Sigmoid colon (tissue), 7 donors: ENCODE measurements at places on chromosomes 1 and 21. TPM values are rescaled to one million over a fixed set of nuclear protein-coding genes. Genes with fewer than 3 reads are reported as not detected.
A peak's percentile ranks its signal among the peaks of the same experiment; 100 is the strongest.

- no peak for DNase-seq
- no peaks in the 10 kb centered on the region for H3K4me1 ChIP-seq
- no peak overlapping the region for H3K27ac ChIP-seq
- H3K4me3 ChIP-seq: no peak overlapping the region
Measured at GRCh38 chr1:178649582-178650350, 75.3 kb upstream of the RALGPS2 start.

GRCh38 chr1:211601159-211601558, 22.2 kb upstream of the SLC30A1 start:
- no peak overlapping the region for H3K27ac ChIP-seq
- no peak overlapping the region for H3K4me3 ChIP-seq
- no peaks in the 10 kb centered on the region for H3K4me1 ChIP-seq

DNA sequence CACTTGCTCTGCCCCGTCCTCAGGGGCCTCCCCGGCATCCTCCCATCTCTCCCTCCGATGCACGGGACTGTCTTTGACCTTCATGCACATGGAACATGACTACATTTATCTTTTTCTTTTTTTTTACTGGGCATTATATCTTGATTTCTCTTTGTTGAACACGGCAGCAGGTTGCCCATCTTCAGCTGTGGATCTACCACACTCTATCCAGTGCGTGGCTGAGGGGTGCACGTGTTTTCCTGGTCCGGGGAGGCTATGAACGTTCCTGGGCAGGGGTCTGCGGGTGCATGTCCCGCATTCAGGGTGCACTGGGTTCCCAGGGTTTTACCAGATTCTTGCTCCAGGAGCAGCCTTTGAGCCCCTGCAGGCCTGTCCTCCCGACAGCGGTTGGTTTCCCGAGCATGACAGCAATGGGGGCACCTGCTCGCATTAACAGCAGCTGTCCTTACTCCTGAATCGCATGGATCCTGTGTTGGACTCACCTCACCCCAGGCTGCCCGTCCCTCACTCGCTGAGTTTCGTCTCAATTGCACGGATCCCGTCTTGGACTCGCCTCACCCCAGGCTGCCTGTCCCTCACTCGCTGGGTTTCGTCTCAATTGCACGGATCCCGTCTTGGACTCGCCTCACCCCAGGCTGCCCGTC, 7.4 kb downstream of the POFUT2 start:
- no peak for DNase-seq
- peaks cover 63% of the 10 kb centered on the region for H3K36me3 ChIP-seq
- H3K4me1 ChIP-seq: no peaks in the 10 kb centered on the region
- H3K4me3 ChIP-seq: no peak overlapping the region

DNA sequence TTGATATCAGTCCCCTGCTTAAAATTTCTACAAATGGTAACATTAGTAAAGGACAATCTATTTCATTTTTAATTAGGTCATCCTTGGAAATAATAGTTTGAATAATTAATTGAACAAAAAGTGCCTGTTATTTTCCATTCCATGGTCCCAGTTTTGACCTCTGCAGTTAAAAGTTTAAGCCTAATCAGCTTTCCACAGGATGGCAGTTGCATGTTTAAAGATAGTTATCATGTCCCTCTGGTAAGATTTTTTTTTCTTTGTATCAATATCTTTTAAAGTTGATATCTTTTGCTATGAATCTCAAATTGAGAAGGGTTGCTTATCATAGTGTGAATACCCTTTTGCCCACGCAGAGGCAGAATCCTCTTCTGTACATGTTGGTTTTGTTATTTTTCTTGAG, 90.4 kb downstream of the HS2ST1 start:
- H3K4me3 ChIP-seq: no peak overlapping the region
- no peaks in the 10 kb centered on the region for H3K36me3 ChIP-seq
- DNase-seq: no peak
- H3K27ac ChIP-seq: no peak overlapping the region
- no peaks in the 10 kb centered on the region for H3K27me3 ChIP-seq

- no peaks in the 10 kb centered on the region for H3K27me3 ChIP-seq
- H3K4me3 ChIP-seq: no peak overlapping the region
- no peaks in the 10 kb centered on the region for H3K36me3 ChIP-seq
- no peak for DNase-seq
- no peaks in the 10 kb centered on the region for H3K4me1 ChIP-seq
Measured at GRCh38 chr1:5147806-5148205, 493.4 kb downstream of the AJAP1 start.

GRCh38 chr1:21910558-21911204, 26.4 kb downstream of the HSPG2 start:
- no peaks in the 10 kb centered on the region for H3K36me3 ChIP-seq
- no peaks in the 10 kb centered on the region for H3K27me3 ChIP-seq
- no peak overlapping the region for H3K4me3 ChIP-seq
- no peak for DNase-seq

- no peak overlapping the region for H3K4me3 ChIP-seq
- no peaks in the 10 kb centered on the region for H3K36me3 ChIP-seq
- peak; percentile 57 for DNase-seq
- no peaks in the 10 kb centered on the region for H3K27me3 ChIP-seq
Measured at GRCh38 chr1:40965531-40965930, 14.0 kb upstream of the CTPS1 start.

- H3K4me3 ChIP-seq: peak overlapping the region; percentile 73
- DNase-seq: peak; percentile 94
- H3K27me3 ChIP-seq: no peaks in the 10 kb centered on the region
- H3K4me1 ChIP-seq: peaks cover 20% of the 10 kb centered on the region
Measured at GRCh38 chr1:167714098-167714438, 7.7 kb upstream of the MPZL1 start.

DNA sequence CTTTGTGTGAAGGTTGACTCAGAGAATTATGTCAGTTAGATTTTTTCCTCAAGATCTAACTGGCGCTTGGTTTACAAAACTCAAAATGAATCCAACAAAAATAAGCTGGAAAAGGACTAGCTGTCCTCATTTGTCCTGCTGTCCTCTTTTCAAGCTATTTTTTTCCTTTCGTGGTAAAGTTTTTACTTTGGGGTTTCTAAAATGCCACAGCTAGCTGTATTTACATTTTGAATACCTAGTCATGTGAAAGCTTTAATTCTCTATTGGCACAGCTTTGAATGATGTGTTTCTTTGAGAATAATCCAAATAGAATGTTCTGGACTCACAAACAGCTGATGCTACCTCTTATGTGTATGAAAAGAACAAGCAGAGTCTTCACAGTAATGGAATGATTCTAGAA, 673.6 kb upstream of the NR5A2 start:
- no peaks in the 10 kb centered on the region for H3K36me3 ChIP-seq
- no peaks in the 10 kb centered on the region for H3K27me3 ChIP-seq
- no peak for DNase-seq
- H3K4me1 ChIP-seq: no peaks in the 10 kb centered on the region
- H3K27ac ChIP-seq: peak overlapping the region; percentile 64
- no peak overlapping the region for H3K4me3 ChIP-seq

- no peaks in the 10 kb centered on the region for H3K27me3 ChIP-seq
- H3K4me3 ChIP-seq: no peak overlapping the region
- no peaks in the 10 kb centered on the region for H3K4me1 ChIP-seq
- DNase-seq: no peak
- H3K36me3 ChIP-seq: no peaks in the 10 kb centered on the region
Measured at GRCh38 chr1:25055961-25056360, 125.9 kb upstream of the RUNX3 start.

- DNase-seq: no peak
- H3K36me3 ChIP-seq: no peaks in the 10 kb centered on the region
- H3K27me3 ChIP-seq: no peaks in the 10 kb centered on the region
- H3K4me3 ChIP-seq: no peak overlapping the region
- peak overlapping the region; percentile 44 for H3K27ac ChIP-seq
Measured at GRCh38 chr1:10714337-10715114, 81.9 kb downstream of the CASZ1 start.

GRCh38 chr1:29703596-29704370, 467.5 kb downstream of the PTPRU start:
- H3K27me3 ChIP-seq: no peaks in the 10 kb centered on the region
- H3K4me3 ChIP-seq: no peak overlapping the region
- H3K27ac ChIP-seq: no peak overlapping the region
- no peaks in the 10 kb centered on the region for H3K4me1 ChIP-seq
- H3K36me3 ChIP-seq: no peaks in the 10 kb centered on the region

- DNase-seq: peak; percentile 66
- H3K4me1 ChIP-seq: peaks cover 51% of the 10 kb centered on the region
- H3K27ac ChIP-seq: peak overlapping the region; percentile 95
- H3K27me3 ChIP-seq: no peaks in the 10 kb centered on the region
- no peaks in the 10 kb centered on the region for H3K36me3 ChIP-seq
- peak overlapping the region; percentile 76 for H3K4me3 ChIP-seq
Measured at GRCh38 chr1:37858931-37859506, 373 bp downstream of the MTF1 start.

- no peak overlapping the region for H3K27ac ChIP-seq
- H3K27me3 ChIP-seq: no peaks in the 10 kb centered on the region
- H3K36me3 ChIP-seq: no peaks in the 10 kb centered on the region
- DNase-seq: no peak
- no peaks in the 10 kb centered on the region for H3K4me1 ChIP-seq
Measured at GRCh38 chr1:41731516-41732030, 187.1 kb downstream of the HIVEP3 start.

- DNase-seq: no peak
- H3K4me3 ChIP-seq: no peak overlapping the region
- H3K27ac ChIP-seq: no peak overlapping the region
Measured at GRCh38 chr1:55087439-55087838, 48.1 kb downstream of the PCSK9 start.

GRCh38 chr1:229229721-229230139, 41.2 kb upstream of the RAB4A start:
- DNase-seq: peak; percentile 93
- H3K4me3 ChIP-seq: no peak overlapping the region
- no peaks in the 10 kb centered on the region for H3K27me3 ChIP-seq
- no peaks in the 10 kb centered on the region for H3K36me3 ChIP-seq
- peaks cover 24% of the 10 kb centered on the region for H3K4me1 ChIP-seq

GRCh38 chr1:214354440-214355148, 73.6 kb downstream of the SMYD2 start:
- peaks cover 30% of the 10 kb centered on the region for H3K36me3 ChIP-seq
- no peaks in the 10 kb centered on the region for H3K27me3 ChIP-seq
- no peak overlapping the region for H3K4me3 ChIP-seq
- peaks cover 2% of the 10 kb centered on the region for H3K4me1 ChIP-seq
- no peak overlapping the region for H3K27ac ChIP-seq

DNA sequence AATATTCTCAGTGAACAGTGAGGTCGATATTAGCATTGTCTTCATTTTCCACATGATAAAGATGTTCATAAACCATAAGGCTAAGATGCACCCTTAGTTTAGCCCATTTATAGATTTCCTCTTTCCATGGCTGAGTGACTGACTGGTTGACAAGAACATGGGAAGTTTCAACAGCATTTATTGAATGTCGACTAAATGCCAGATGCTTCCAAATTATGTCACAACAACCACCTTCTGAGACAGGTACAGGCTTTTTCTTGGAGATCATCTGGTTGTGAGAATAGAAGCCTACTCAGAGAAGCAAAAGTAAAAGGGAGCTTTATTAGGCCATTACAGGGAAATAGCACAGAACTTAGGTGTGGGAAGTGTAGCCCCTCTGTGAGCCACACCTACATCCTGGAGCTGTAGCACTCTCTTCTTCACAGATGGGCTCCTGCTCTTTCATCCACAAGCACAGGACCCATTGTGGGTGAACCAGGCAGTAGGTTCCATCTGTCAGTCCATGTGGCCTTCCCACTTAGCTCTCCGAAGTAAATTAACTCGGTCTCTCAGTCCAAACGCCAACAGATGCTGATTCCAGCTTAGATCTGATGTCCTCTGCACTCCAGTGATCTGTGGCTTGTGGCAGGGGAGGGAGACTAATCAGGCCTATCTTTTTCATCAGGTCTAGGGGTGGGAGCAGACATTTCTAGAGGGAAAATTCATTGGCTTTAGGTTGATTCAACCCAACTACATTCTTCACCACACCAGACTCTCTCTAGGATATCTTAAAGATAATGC, 14.3 kb downstream of the ATP2B4 start:
- peak overlapping the region; percentile 95 for H3K27ac ChIP-seq
- DNase-seq: peak; percentile 33
- H3K27me3 ChIP-seq: no peaks in the 10 kb centered on the region
- H3K36me3 ChIP-seq: no peaks in the 10 kb centered on the region
- no peak overlapping the region for H3K4me3 ChIP-seq

- H3K4me1 ChIP-seq: peaks cover 57% of the 10 kb centered on the region
- peaks cover 15% of the 10 kb centered on the region for H3K36me3 ChIP-seq
- peak overlapping the region; percentile 90 for H3K4me3 ChIP-seq
- H3K27ac ChIP-seq: peak overlapping the region; percentile 98
Measured at GRCh38 chr1:11806307-11806936, 431 bp downstream of the CLCN6 start.

GRCh38 chr21:34337741-34338140, 26.1 kb upstream of the KCNE2 start:
- no peak for DNase-seq
- H3K4me1 ChIP-seq: peaks cover 48% of the 10 kb centered on the region
- peak overlapping the region; percentile 78 for H3K27ac ChIP-seq

- no peak overlapping the region for H3K4me3 ChIP-seq
- peaks cover 24% of the 10 kb centered on the region for H3K4me1 ChIP-seq
- no peaks in the 10 kb centered on the region for H3K27me3 ChIP-seq
- no peak overlapping the region for H3K27ac ChIP-seq
Measured at GRCh38 chr1:220239966-220240365, 32.3 kb downstream of the RAB3GAP2 start.

The CELA2A gene
- not detected for total RNA-seq

The CDC42BPA gene
- total RNA-seq: 69.2 TPM

The OR2L5 gene
- not detected for total RNA-seq

The AMY1B gene
- not detected for total RNA-seq

The RIIAD1 gene
- 11.4 TPM for total RNA-seq
